ENCODE measurements at places on chromosomes 12 and 14.

GRCh38 chr12:49489720-49490119 lies 49.1 kb upstream of the KCNH3 start:
- no peak for DNase-seq

GRCh38 chr12:129483111-129483893 lies 420.5 kb downstream of the TMEM132D start:
- no peak for DNase-seq

- DNase-seq, result peak; percentile 79
These were observed 10.2 kb upstream of the SERPINA9 start for GRCh38 chr14:94485944-94486841.

GRCh38 chr14:55427439-55427838 lies 13.0 kb downstream of the TBPL2 start:
- DNase-seq, result peak; percentile 96

DNA sequence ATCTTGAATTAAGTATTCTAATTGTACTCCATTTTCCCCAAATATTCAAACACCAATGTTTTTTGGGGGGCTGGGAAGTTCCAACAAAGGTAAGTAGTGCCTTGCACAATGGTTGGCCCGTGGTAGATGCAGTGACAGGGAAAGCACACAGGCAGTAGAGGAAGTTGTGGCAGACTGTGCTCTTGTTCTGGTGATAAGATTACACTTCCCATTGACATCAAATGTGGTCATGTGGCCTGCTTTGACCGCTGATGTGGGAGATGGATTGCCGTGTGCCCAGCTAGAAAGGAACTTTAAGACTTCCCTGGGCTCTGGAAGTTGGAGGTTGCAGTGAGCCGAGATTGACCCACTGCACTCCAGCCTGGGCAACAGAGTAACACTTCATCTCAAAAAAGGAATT lies 223.8 kb downstream of the VRK1 start:
- DNase-seq, result no peak

GRCh38 chr14:41404126-41404525 lies 202.6 kb upstream of the LRFN5 start:
- peak; percentile 74 for DNase-seq

- DNase-seq, result no peak
These were observed 711.9 kb upstream of the TMEM132C start for GRCh38 chr12:127555071-127555470.

DNA sequence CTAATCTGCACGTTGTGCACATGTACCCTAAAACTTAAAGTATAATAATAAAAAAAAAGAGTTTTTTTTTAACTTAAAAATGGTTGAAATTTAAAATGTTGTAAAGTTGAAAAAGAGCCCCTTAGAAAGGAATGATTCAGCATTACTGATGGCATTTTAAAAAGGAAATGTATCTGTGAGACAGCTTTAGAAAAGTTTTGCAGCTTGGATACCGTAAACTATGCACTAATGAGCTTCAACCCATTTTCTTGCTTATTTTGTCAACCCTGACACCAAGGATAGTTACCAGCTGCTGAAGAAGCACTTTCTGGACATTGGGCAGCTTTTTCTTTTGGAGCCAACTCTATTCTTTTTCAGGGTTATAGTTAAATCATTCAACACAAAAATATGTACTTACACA lies 4.3 kb downstream of the BICD1 start:
- no peak for DNase-seq

GRCh38 chr12:49295082-49295936 lies at the start of gene PRPH:
Gene PRPH (plus strand): TSS chr12:49295147. CDS start chr12:49295201, 54 bp downstream.
- no peak for DNase-seq

DNA sequence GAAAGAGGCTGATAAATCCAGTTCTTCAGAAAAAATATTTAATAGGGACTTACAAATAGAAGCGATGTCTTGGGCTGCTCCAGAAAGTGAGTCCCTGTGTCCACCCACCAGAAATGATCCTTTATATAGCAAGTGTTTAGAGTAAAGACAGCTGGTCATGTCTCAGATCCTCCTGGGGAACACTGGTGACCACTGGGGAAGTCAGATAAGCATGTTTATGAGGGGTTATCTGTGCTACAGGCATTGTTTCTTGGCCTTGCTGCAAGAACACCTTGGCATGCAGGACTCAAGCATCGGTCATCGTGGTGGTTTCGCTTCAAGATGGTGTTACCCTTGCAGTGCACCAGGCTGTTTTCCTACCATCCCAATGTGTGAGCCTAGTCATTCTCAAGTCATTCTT lies 27.2 kb downstream of the CPM start:
- DNase-seq, result no peak

DNA sequence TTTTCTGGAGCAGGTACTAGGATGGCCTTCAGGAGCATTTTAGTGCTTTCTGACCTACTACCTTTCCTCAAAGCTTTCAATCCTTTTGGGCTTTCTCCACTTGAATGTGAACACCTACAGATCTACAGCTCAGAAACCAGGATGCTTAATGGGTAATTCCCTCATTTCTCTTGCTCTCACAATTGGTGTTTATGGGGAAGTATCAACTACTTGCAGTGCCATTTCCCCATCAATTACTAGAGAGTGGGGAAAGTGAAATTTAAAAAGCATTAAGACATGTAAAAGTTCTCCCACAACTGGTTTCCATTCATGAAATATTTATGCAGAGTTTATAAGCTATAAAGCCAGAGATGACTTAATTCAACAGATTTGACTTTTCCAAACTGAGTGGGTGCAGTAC lies 2.1 kb upstream of the YY1 start:
- DNase-seq, result no peak

DNA sequence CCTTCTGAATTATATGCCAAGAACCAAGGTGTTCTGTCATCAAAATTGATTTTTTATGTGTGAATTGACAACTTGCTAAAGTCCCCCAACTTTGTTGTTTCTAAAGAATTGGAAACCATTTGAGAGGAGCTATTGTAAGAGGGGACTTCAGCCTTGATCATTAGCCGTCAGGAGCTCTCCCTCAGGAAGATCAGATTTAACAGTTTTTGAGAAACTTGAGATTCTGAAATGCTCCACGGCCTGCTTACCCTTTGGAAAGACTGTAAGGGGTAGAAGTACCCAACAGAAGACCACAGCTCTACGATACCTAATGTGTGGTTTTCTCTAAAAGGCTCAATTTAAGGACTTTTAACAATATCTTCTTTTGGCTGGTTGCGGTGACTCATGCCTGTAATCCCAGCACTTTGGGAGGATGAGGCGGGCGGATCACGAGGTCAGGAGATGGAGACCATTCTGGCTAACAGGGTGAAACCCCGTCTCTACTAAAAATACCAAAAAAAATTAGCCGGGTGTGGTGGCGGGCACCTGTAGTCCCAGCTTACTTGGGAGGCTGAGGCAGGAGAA lies 51.1 kb downstream of the BAZ2A start:
- DNase-seq, result no peak

- no peak for DNase-seq
These were observed 98.4 kb upstream of the BTG1 start for GRCh38 chr12:92244036-92244435.

DNA sequence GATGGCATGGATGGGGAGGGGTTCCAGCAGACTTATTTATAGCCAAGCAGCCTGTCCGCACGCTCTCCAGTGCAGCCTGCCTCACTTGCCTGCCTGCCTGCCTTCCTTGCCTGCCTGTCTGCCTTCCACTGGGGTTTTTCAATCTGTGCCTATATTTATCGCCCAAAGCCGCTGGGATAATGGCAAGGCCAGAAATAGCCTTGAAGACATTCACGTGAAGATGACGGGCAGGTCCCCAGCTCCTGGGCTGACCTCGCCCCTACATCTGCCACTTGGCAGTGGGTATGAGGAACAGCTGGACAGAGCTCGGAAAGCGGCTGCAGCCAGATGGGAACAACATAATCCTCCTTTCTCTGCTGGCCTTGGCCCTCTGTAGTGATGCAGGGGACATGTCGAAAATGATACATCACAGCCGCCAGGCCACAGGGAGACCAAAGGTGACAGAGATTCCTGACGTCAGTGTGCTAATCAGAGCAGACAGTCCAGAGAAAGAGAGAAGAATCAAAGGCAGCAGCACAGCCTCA lies 53.3 kb downstream of the PITPNM2 start:
- DNase-seq, result no peak

GRCh38 chr12:120132863-120133385 lies 16.4 kb upstream of the RAB35 start:
- no peak for DNase-seq

DNA sequence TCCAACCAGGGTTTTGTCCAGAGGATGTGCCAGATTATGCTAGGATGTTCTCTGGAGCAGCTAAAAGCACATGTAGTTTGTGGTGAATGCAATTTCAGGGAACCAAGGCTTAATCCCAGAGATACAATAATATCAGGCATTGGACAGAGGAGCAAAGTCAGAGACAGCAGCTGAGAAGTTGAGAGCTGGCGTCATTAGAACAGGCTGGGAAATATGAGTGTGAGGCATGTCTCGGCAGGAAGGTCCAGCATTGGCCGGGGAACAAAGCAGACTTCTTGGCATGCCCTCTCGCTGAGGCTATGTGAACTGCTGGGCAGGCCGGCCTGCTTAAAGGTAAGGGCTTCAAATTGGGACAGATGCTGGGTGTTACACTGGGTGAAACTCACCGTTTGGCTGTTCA lies 125.4 kb downstream of the CAND1 start:
- DNase-seq, result peak; percentile 54

GRCh38 chr12:52320784-52321400 lies at the start of gene KRT83:
Gene KRT83 (minus strand): TSS chr12:52321398. CDS start chr12:52321335, 63 bp downstream.
- no peak for DNase-seq

GRCh38 chr12:45591635-45592034 lies 137.9 kb upstream of the ARID2 start:
- DNase-seq, result no peak

- DNase-seq, result no peak
These were observed 226.8 kb upstream of the HMGA2 start for GRCh38 chr12:65597527-65597926.

DNA sequence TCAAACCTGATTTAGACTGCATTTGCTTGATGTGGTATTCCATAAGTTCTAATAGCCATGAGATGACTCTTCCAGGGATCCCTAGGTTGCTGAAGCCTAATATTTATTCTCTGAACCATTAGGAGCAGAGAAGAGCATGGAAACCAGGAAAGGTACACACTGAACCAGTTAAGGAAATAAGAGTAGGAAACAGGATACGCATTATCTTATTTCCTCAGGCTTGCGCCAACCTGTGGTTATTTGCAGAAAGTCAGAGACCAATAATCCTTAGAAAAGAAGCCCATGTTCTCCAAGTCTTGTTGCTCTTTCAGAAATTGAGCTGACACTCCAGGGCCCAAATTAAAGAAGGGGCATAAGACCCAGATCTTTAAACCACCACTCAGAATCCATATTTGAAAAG lies 41.8 kb upstream of the SMUG1 start:
- DNase-seq, result no peak

DNA sequence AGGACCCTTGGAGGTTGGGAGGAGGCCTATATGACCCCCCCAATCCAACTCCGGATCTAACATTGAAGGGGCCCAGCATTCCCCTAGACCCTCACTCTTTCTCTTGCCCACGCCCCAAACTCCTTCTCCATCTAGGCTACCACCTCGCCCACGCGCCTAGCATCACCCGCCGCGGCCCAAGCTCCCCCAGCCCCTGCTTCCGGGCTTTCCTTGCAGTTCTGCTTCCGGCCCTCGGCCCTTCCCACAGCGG lies 445 bp downstream of the CERS5 start:
- no peak for DNase-seq

DNA sequence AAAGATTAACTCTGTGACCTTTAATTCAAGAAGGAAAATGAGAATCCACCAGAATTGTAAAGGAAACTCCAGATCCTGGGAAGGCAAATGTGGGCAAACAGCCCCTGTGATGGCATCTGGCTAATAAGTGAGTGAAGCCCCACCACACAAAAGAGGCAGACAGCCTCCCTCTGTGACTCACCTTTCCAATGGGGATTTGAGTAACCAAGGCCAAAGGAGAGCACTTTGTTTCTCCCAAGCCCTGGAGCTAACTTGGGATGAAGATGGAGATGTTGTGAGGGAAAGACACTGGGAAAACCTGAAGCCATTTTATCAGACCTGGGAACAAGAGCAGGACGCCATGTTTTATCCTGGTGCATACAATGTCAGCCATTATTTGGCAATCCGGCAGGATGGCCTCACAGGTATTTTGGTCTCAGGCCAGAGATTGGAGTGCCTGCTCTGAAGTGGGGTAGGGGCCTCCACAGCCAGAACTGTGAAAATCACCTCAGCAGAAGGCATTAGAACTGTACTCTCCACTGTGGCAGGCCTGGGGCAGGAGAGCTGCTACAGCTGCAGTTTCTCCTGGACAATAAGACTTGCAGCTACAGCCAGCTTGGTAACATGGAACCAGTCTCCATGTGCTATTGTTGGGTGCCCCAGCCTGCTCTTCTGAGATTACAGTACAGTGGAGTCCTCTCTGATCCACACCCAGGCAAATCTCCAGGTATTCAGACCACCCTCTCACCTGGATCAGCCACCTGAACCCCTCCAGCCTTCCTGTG lies 96.6 kb upstream of the PCED1B start:
- no peak for DNase-seq

- DNase-seq, result no peak
These were observed 7.9 kb downstream of the B4GALNT3 start for GRCh38 chr12:467591-467990.

- DNase-seq, result no peak
These were observed 202.3 kb upstream of the LMNTD1 start for GRCh38 chr12:25755136-25755970.

GRCh38 chr14:67263499-67264149 lies 22.4 kb downstream of the PALS1 start:
- no peak for DNase-seq

DNA sequence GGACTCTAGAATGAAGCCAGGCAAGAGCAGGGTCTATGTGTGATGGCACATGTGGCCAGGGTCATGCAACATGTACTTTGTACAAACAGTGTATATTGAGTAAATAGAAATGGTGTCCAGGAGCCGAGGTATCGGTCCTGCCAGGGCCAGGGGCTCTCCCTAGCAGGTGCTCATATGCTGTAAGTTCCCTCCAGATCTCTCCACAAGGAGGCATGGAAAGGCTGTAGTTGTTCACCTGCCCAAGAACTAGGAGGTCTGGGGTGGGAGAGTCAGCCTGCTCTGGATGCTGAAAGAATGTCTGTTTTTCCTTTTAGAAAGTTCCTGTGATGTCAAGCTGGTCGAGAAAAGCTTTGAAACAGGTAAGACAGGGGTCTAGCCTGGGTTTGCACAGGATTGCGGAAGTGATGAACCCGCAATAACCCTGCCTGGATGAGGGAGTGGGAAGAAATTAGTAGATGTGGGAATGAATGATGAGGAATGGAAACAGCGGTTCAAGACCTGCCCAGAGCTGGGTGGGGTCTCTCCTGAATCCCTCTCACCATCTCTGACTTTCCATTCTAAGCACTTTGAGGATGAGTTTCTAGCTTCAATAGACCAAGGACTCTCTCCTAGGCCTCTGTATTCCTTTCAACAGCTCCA lies 39.6 kb downstream of the DAD1 start:
- no peak for DNase-seq

All from trophoblast cell (in vitro differentiated cells and primary cell).